ENCODE measurements at places on chromosomes 6 and 20.

GRCh38 chr6:111639266-111639665 lies 33.6 kb upstream of the TRAF3IP2 start:
- DNase-seq, result no peak

DNA sequence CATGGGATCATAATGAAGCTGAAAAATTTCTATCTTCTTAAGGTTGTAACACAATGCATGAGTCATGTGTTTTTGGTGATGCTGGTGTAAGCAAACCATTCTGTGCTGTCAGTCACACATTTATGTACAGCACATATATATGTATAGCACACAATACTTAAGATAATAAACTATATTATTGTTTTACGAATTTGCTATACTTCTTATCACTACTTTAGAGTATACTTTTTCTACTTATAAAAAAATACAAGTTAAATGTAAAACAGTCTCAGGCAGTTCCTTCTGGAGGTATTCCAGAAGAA lies 920.1 kb upstream of the FLRT3 start:
- no peak for DNase-seq

GRCh38 chr6:62393608-62394007 lies 107.6 kb upstream of the KHDRBS2 start:
- no peak for DNase-seq

GRCh38 chr6:160293844-160294243 lies 35.2 kb upstream of the SLC22A2 start:
- no peak for DNase-seq

GRCh38 chr6:90154755-90155470 lies 141.7 kb downstream of the BACH2 start:
- no peak for DNase-seq

DNA sequence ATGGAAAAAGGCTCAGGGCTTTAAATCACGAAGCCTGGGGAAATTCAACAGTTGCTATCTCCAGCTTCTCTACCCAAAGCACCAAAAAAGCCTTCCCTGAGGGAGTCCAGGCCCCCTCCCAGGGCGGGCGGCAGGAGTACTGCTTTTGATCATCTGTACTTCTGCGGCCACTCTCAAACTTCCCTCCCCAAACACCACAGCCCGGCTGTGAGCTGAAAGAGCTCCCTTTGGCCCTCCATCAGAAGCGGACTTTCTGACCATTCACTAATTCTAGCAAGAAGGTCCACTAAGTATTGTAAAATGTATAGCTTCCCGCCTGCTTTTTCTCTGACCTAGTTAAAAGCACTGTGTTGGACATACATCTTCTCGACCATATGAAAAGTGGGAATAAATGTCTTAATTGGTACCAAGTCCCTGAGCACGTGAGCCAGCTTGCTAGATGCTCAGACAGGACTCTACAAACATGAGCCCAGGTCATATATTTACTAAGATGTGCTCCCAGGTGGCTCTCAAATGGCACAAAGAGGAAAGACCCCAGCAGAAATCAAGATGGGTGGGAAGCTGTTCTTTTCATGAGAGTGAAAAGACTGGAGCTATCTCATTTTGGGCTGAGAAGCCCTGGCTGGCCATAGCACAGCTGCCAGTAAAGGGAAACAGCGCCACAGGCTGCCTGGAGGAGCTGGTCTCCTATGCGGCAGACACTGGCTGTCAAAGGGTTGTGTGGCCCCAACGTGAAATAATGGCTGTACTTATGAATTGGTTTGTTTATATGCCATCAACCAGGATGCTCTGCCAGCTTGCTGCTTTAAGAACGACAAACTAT lies 58.6 kb downstream of the GFOD1 start:
- no peak for DNase-seq

GRCh38 chr6:80215063-80215462 lies 108.6 kb downstream of the BCKDHB start:
- no peak for DNase-seq

GRCh38 chr6:13767121-13767808 lies 47.1 kb downstream of the MCUR1 start:
- DNase-seq, result peak; percentile 64

GRCh38 chr6:137777687-137778075 lies 89.4 kb upstream of the TNFAIP3 start:
- no peak for DNase-seq

DNA sequence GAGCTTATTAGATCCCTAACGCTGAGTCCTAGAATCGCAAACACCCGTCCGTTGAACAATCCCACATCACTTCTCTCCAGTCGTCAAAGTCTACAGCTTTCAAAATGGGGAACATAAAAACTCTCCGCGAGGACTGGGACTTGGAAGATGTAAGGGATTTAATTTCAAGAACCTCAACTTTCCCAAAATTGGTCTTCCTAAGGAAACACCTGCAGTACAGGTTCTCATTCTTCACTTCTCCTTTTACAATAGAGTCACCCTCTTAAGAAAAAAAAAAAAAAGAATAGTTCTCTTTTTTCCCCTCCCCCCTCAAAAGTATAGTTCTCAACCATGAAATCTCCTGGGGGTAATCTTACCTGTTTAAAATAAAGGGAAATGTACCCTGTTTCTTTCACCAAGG lies 6.6 kb upstream of the ZBTB22 start:
- no peak for DNase-seq

- DNase-seq, result no peak
Observed at GRCh38 chr6:65410309-65410708, 296.7 kb downstream of the EYS start.

DNA sequence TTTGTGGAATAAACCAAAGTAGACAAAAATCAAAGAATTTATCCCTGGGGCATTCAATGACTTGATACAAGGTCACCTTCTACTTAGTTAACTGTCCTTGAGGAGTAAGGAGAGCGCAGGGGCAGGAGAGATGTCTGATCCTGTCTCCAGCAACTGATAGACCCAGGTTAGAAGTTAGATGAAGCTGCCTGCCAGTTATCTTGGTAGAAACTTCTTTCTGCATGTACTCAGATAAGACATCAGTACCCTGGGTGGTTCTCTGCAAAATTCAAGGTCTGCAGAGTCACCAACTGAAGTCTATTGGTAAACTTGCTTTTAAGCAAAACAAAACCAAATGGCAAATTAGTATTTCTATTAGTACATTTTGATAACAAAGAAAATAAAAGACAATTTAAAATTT lies 2.7 kb downstream of the SGK1 start:
- DNase-seq, result no peak

- no peak for DNase-seq
Observed at GRCh38 chr20:46202766-46203509, 84.8 kb downstream of the CD40 start.

DNA sequence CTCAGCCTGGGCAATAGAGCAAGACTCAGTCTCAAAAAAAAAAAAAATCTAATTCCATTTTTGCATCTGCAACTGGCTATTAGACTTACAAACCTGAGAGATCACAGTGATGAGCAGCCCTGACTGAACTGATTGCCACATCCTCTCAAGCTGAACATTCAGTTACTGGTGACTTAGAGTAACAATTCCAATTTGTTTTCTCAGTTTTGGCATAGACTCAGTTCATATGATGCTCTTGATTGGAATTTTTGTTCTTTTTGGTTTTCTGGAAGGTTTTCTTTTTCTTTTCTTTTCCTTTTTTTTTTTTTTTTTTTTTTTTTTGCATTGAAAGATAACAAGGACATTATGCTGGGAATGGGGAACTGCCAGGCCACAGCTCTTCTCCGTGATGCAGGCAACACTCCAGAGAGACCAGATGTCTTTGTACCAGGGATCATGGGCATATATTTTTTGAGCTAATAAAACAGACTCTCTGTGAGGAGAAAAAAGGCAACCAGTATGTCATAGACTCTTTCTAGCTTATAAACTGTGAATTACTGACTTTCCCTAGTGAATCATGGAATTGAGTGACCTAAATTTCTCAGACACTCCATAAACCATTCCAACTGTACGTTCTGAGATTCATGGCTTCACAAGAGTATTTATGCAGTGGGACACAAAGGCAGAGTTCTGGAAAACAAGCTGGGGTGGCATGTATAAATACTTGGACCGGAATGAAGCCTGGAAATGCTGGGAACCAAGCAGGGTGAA lies 86.0 kb upstream of the SLC2A12 start:
- no peak for DNase-seq

- peak; percentile 4 for DNase-seq
Observed at GRCh38 chr6:6315660-6316059, 4.8 kb downstream of the F13A1 start.

GRCh38 chr6:19811397-19812079 lies 25.6 kb upstream of the ID4 start:
- no peak for DNase-seq

DNA sequence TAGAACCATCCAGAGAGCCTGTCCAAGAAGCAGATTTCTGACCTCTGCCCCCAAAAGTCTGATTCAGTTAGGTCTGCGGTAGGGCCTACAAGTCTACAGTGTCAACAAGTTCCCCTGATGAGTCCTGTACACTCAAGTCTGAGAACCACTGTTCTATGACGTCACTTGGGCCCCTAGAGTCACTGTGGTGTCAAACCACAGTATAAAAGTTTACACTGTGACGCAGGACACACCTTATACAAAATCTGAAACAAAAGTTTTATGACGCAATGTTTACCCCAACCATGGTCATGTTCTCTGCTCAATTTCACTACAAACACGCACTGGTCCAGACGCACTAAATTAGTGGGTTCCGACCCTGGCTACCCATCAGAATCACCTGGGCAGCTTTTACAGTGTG lies 17.9 kb downstream of the SLA2 start:
- peak; percentile 65 for DNase-seq

- DNase-seq, result no peak
Observed at GRCh38 chr6:112252571-112253497, 1.5 kb downstream of the LAMA4 start.

- DNase-seq, result no peak
Observed at GRCh38 chr6:14121936-14122344, 4.4 kb downstream of the CD83 start.

All from stimulated activated effector memory CD8-positive, alpha-beta T cell treated with anti-CD3 and anti-CD28 coated beads, Interleukin-12 subunit alpha, Interleukin-12 subunit beta, amount 100 ng/mL, for 72 hours (primary cell).